ENCODE measurements at places on chromosomes 5 and 9.

GRCh38 chr5:174692982-174693422, 31.4 kb upstream of the MSX2 start:
- no peak for DNase-seq

DNA sequence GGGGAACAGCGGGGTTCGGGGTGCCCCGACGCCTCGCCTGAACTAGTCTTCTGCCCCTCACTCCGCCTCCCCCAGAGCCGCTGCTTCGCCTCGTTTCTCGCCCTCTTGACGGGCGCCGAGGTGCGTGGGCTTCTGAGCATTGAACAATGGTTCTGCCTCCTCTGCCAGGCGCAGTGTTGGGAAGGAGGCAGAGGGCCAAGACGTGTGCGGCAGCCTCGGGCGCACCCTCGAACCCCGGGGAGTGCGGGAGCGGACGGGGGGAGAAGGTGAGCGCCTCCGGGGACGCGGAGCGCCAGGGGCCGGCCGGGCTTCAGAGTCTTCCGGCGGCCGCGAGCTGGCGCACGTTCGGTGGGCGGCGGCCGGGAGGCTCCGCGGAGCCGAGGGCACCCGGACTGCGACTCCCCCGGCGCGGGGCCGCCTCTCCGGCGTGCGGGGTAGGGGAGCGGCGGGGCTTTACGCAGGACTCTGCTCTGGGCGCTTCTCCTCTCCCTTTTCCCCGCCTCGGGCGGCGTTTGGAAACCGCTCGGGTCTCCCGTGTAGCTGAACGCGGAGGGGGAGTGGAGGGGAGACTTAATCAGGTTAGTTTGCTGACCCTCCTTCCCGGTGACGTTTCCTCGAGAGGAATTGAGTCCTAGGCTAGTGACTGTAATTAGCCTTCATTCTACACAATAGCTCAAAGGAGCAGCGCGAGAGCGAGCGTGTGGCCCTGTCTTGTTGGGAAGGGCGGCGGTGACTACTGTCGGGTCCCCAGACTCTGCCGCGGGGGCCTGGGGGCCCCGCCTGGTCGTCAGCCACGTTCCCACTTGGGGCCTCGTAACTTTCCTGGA, 1.1 kb downstream of the VLDLR start:
- DNase-seq: peak; percentile 31

GRCh38 chr5:16707168-16707868, 90.5 kb upstream of the RETREG1 start:
- no peak for DNase-seq

DNA sequence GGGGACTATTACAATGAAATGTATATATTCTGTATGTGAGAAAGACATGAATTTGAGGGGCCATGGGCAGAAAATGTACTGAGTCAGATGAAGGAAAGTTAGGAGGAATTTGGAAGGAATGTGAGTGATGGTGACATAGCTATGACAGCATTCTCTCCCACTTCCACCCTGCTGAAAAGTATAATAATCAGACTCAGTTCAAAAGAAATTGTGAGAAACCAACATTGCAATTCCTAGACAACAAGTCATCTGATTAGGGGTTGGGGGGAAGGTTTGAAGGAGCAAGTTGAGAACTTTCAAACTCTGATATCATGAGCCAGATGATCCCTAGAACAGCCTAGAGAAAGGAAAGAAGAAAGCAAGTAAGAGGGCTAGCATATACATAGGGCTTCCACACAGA, 370.6 kb downstream of the DMRTA1 start:
- DNase-seq: no peak

- no peak for DNase-seq
Observed at GRCh38 chr5:151619812-151620460, 28.8 kb upstream of the FAT2 start.

DNA sequence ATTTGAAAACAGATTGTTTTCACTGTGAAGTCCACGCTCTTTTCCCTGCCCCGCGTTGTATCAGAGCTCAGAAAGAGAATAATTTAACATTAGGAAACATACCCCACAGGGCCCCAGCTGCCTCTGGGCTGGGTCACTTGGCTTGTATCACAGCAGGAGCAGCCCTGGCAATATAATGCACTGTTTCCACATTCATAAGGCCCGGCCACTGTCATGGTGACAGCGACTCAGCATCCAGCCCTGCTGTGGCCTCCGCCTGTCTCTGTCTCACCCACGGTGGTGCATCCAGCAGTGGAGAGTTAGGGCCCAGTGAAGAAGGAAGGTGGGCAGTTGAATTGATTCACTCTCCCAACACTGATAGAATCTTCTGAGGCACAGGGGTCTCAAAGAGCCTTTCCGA, 188.9 kb downstream of the NSG2 start:
- no peak for DNase-seq

GRCh38 chr5:45691656-45692055, 4.5 kb downstream of the HCN1 start:
- no peak for DNase-seq

- DNase-seq: no peak
Observed at GRCh38 chr5:180618829-180619562, 27.7 kb upstream of the SCGB3A1 start.

GRCh38 chr5:158648631-158649030, 451.1 kb downstream of the EBF1 start:
- DNase-seq: no peak

DNA sequence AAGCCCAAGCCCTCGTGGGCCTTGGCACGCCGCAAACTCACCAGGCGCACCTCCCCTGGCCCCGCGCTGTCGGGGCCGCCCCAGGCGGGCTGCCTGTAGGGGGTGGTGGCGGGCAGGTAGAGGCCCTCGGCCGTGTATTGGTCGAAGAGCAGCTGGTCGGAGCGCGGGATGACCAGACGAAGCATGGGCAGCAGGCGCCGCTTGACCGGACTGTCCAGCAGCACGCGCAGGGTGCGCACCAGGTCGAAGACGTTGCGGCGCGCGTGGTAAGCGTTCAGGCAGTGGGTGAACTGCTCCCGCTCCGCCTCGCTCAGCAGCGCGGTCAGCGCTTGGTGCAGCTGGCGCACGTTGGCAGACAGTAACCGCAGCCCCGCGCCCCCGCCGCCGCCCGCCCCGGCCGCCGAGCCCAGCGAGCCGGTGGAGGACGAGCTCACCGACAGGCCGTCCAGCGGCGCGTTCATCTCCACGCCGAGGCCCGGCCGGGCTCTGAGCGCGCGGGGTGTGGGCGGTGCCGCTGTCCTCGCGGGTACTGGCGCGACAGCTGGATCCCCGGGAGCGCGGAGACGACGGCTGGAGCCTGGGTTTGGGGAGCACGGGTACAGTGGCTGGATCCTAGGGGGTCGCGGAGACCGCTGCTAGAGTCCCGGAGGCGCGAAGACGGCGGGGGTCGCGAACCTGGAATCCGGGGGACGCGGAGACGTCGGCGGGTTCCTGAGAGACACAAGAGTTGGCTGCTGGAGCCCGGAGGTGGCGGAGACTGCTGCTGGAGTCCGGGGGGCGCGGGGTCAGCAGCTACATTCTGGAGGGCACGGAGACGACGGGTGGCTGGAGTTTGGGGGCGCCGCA, 709 bp downstream of the WHRN start:
- peak; percentile 60 for DNase-seq

GRCh38 chr9:96031366-96031824, 155.9 kb downstream of the ERCC6L2 start:
- DNase-seq: no peak

GRCh38 chr5:17282283-17283120, 65.1 kb downstream of the BASP1 start:
- no peak for DNase-seq

GRCh38 chr5:123044926-123045617, 8.5 kb upstream of the PPIC start:
- DNase-seq: no peak

- no peak for DNase-seq
Observed at GRCh38 chr5:63154476-63155309, 576.1 kb downstream of the LRRC70 start.

- no peak for DNase-seq
Observed at GRCh38 chr9:76403352-76403751, 9.1 kb upstream of the RFK start.

GRCh38 chr9:107059220-107059619, 196.3 kb downstream of the ZNF462 start:
- DNase-seq: no peak

DNA sequence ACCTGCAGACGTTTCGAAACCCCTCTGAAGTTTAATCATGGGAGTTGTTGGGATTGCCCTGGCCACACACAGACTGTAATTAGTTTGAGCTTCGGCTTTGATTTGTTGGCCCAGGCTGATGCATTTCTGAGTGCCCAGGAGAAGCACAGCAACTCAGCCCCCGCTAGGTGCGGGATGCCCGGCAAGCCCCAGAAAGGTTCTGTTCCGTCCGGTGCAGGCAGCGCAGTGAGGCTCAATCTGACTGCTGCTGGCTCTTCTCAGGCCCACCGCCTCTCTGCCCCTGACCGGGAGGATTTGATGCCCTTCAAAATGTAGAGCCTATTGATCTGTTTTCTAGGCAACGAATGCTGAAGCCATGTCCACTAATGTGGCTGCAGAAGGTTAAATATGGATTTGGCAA, 73.4 kb upstream of the TAF11L2 start:
- no peak for DNase-seq

GRCh38 chr5:176530983-176531901, 6.0 kb downstream of the RNF44 start:
- DNase-seq: no peak

GRCh38 chr9:93086447-93087224, 9.4 kb upstream of the CARD19 start:
- DNase-seq: no peak

DNA sequence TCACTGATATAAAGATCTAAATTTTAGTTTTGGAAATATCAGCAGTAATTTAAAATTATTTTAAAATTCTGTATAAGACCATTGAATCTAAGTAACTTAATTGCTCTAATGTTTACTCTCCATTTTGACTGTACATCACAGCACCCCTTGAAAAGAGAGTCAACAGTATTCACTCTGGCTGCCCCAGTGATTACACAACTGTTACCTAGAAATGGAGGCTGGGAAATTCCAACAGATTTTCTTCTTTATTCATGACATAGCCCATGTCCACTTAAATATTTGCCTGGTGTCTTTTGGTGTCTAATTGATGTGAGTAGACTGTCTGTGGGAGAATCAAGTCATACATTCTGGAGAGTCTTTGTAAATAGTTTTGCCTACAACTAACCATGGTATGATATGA, 301.8 kb upstream of the CDH6 start:
- DNase-seq: no peak

DNA sequence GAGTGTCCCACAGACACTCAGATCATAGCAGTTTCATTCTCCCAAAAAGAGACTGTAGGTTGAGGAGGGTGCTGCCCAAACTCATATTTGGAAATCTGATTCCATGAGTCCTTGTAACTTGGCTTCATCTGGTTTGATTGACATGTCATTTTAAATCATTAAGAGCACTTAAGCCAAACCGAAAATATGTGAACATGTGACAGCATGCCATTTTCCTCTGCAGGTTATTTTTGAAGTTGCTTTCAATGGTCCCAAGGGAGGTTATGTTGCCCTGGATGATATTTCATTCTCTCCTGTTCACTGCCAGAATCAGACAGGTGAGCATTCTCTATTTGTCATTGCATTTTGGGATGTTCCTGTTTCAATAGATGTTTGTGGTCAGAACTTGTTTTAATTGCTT, 87.6 kb downstream of the MAMDC2 start:
- DNase-seq: no peak

- DNase-seq: no peak
Observed at GRCh38 chr5:88094403-88094802, 174.2 kb downstream of the TMEM161B start.

DNA sequence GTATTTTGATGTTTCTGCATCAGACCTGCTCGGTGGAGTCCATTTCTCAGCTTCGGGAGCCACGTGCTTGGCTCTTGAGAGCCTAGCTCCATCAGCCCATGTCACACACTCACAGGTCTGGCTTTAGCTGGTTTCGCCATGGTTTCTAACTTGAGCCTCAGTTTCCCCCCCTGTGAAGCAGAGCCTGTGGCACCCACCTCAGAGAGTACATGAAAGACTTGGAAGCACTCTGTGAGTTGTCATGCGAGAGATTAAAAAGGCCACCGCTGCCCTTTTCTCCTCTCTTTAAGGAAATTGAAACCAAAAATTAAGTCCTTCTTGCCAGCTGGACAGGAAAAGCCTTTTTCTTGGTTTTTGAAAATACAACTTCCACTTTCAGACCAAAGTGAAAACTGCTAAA, 8.8 kb downstream of the TENT4A start:
- DNase-seq: no peak

DNA sequence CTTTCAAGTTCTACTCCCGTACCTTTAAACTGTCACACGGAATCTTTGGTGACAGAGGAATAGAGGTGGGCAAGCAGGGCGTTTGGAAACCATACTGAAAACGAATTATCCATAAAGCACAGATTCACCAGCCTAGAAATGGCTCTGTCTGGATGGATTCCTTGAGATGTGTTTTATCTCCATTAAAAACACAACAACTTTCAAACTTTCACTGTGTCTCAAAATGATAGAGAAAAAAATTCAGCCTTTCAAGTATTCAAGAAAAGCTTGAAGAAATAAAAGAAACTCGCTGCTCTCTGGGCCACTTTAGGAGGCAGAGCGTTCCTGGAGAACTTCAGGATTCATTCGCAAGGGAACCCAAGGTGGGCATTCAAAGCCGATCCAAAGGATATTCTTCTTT, 589 bp upstream of the THBS4 start:
- DNase-seq: no peak

- DNase-seq: no peak
Observed at GRCh38 chr9:111922324-111923013, 25.9 kb downstream of the UGCG start.

DNA sequence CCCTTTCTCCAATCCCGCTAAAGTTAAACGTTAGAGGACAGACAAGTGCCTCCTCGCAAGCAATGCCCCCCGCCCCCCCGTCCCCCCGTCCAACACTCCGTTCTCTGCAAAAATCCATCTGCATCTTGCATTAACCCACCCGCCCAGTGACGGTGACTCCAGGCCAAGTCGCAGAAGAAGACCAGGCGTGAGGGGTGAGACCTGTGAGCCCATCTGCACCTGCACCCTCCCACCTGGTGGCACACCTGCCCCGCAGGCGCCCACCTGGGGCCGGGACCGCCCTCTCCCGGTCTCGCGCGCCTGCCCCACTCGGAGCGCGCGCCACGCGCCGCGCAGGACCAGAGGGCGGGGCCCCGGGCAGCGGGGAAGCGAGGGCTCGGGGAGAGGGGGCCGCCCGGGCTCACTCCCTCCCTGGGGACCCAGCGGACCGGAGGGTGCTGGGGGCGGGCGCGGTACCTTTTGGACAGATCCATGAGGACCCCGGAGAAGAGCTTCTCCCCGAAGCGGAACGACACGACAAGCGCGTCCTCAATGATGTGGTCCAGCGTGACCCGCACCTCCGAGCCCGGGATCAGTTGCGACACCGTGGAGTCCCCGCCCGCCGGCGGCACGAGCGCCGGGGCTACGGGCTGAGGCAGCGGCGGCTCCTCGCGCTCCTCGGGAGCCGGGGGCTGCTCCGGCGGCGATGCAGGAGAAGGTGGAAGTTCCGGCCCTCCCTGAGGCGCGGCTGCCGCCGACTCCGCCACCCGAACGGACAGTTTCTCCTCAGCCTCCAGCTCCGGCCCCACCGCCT, 705 bp downstream of the PWWP2A start:
- DNase-seq: peak; percentile 61

DNA sequence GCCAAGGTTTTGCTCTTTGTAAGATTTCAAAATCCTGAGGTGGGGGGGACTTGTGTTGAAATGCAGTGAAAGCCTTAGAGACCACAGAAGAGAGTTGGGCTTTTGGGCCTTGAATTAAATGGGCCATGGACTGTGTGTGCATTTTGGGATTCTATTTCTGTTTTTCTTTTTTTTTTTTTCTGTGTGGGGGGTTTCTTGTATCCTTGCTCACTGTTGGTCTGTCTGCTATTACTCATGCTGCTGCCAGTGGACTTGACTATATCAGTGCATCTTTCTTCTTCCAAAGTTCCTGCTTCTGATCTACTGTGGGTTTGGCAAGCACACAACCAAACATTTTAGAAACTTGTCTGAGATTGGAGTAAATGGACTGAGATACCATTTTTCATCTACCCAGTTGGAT, 344.9 kb downstream of the ARL15 start:
- DNase-seq: no peak

Data from activated CD4-positive, CD25-positive, alpha-beta regulatory T cell treated with anti-CD3 and anti-CD28 coated beads, Interleukin-2, amount 50 U/mL, for 72 hours (primary cell).